ENCODE measurements at places on chromosomes 7 and 10.

GRCh38 chr7:153151766-153152165, 392.2 kb downstream of the ACTR3B start:
- no peak for DNase-seq

- DNase-seq: no peak
These were observed 112.7 kb downstream of the SNX10 start for GRCh38 chr7:26404189-26404996.

DNA sequence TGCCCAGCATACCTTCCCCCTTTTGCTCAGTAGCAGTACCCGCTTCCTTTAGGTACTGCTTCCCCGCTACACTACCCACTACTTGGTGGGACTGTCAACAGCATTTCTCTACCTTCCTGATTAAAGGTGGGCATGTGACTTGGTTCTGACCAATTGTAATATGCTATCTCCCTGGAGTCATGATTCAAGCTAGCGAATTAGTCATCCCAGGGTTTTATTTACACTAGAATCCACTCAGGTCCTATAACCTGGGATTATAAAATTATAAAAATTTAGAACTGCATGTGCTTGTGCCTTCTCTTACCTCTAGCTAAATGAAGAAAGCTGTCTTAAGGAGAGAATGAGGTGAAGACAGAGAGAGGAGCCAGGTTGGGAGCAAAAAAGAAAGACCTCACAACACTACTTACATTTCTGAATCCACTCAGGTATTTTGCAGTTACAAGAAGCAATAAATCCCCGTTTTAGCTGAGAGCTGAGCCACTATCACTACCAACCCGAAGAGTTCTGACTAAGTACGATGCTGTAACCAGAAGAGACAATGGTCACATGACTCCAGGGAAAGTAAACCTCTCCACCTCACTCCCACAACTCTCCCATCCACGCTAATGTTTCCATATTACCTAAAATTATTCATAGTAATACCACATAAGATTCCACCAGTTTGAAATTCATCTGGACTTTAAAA, 9.7 kb downstream of the GBX1 start:
- no peak for DNase-seq

GRCh38 chr10:35843524-35844181, 201.6 kb upstream of the FZD8 start:
- DNase-seq: no peak

GRCh38 chr10:18414061-18414460, 237.3 kb downstream of the NSUN6 start:
- DNase-seq: no peak

DNA sequence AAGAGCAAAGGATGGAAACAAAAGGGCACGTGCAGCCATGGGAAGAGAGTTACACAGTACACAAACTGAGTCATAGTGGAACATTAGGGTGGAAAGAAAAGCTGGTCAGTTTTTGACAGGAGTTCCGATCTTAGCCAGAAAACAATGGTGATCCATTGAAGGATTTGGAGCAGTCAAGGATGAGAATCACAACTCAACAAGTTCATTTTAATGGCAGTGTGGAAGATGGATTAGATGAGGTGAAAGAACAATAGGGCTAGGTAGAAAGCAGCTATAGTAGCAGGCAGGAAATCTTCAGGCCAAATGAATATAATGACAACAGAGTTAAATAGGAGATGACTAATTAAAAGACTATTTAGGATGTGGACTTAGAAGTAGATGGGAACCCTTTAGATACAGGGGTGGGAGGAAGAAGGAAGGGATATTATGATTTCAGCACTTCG, 136.3 kb downstream of the DOCK4 start:
- no peak for DNase-seq

DNA sequence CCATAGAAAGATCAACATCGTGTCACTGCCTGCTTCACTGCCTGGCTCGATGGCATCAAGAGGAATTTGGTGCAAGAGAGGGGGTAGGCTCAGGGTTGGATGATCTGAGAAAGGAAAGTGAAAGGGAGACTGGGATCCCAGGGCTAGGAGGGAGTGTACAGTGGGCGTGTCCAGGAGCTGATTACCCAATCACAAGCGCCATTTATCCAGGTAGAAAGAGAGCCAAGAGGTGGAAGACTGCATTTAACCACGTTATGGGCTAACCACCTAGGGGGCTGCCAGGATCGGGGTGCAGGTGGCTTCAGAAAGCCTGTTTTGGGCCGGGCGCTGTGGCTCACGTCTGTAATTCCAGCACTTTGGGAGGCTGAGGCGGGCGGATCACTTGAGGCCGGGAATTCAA, 10.3 kb downstream of the PODXL start:
- DNase-seq: no peak

DNA sequence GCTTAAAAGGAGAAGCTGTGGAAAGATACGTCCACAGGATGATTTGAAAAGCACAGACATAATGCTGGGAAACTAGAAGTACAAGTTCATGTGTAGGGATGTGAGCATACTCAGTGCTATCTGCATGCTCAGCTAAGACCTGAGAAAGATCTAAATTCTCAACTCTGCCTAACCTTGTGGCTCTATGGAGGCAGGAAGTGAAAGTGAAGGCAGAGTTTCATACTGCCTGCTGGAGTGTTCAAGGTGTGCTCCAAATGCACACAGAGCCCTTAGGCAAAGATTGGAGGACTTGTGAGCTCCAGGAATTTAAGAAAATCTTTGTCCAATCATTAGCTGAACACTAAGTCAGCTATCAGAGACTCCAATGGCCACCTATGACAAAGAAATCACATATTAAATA, 190.9 kb downstream of the RNLS start:
- no peak for DNase-seq

DNA sequence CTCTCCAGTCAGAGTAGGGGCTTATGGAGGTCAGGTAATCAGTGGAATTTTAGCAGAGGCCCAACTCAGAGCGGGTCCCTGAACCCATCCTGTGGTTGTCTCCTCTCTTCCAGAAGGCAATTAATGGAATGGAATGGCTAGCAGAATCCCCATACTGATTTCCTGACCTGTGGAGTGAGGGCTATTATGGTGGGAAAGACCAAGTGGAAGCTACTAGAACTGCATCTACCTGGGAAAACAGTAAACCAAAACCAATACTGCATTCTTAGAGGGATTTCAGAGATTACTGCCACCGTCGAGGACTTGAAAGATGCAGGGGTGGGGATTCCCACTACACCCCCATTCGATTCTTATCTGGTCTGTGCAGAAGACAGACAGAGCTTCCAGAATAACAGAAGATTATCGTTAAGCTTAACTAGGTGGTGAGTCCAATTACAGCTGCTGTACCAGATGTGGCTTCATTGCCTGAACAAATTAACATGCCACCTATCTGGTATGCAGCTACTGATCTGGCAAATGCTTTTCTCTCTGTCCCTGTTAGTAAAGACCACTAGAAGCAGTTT, 73.2 kb downstream of the LMBR1 start:
- DNase-seq: no peak

GRCh38 chr10:79947787-79948424, 999 bp downstream of the SFTPD start:
- DNase-seq: no peak

DNA sequence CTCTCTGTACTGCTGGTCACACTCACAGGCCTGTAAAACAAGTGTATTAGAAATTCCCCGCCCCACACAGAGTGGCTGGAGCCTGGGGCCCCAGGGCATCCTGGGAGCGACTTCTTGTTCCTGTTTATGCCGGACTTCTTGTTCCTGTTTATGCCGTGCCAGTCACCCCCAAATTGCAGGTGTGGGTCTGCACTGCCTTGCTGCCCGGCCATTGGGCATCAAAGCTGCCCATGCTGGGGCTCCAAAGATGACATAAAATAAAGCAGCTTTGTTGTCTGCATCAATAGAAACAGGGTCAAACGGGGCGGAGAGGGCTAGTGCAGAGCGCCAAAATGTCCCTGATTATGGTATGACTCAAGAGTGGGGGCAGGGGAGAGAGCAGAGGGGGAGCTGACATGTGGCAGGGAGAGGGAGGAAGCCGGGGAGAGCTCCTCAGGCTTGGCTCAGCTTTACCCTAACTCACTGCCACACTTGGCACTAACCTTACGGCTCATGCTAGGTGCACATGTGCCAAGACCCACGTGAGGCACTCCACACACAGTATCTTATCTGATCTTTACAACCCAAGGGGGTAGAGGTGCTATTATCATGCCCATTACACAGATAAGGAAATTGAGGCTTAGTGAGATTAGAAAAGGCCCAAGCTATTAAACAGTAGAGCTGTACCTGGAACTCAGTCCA, 98.4 kb downstream of the PIP4K2A start:
- no peak for DNase-seq

- no peak for DNase-seq
These were observed 129.9 kb downstream of the EBF3 start for GRCh38 chr10:129833994-129834739.

DNA sequence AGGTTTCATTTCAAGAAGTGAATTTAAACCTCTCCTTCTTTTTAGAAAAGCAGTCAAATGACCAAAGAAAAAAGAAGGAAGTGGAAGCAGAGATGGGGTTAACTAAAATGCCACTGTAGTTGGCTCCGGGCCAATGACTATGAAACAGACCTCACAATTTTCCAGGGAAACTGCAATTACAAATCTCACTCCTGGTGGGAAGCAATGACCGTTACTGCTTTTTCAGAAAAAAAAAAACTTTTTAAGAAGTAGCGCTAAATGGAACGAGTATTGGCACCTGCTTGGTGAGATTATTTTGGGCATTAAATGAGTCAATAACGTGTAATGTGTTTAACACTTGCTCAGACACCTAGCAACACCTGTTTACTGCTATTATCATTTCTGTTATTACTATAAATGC, 1.2 kb downstream of the SFRP4 start:
- no peak for DNase-seq

GRCh38 chr10:21452203-21452602, 73.3 kb downstream of the SKIDA1 start:
- no peak for DNase-seq

DNA sequence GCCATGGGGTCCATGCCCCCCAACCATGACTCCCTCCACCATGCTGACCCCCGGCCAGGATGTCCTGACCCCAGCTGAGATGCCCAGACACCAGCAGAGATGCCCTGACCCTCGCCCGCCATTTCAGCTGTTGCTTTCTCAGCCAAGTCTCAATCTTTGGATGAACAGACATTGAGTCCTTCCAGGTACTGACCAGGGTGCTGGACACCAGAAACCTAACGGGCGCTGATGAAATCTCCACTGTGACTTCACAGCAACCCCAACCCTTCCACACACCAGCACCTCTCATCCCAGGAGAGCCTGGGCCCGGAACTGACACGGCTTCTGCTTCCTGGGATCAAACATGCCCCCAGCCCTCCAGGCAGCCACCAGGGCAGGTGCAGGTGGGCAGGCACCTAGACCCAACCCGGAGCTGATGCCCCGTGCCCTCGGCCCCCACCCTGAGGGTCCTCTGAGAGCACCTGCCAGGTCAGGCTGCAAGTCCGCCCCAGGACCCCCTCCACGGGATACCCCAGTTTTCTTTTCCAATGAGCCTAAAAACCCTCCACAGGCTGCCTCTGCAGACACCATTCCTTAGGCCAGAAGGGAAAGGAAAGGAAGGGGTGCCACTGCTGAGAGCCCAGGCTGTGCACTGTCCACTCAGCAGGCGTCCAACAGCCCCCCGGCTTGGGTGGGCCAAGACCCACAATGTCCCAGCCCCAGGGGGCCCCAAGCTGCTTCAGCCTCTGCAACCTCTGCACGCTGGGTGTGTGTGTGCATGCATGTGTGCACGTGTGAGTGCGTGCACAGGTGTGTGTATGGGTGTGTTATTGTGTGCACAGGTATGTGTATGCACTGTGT, 43.4 kb upstream of the PDGFA start:
- DNase-seq: no peak

DNA sequence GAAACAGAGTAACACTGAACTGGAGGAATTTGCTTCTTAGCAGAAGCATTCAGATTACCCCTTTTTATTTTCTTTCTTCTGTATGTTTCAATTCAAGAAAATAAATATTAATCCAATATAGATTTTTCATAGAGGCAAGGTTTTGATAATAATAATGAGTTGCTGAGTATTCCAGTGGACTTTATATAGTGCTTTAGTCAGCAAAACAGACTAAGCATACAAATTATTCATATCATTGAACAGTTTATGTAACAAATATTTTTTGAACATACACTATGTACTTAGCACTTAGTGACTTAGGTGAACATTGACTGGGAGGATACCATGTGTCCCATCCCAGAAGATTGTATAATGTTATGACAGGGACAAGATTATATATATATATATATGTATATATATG, 32.0 kb downstream of the PPP1R9A start:
- DNase-seq: no peak

DNA sequence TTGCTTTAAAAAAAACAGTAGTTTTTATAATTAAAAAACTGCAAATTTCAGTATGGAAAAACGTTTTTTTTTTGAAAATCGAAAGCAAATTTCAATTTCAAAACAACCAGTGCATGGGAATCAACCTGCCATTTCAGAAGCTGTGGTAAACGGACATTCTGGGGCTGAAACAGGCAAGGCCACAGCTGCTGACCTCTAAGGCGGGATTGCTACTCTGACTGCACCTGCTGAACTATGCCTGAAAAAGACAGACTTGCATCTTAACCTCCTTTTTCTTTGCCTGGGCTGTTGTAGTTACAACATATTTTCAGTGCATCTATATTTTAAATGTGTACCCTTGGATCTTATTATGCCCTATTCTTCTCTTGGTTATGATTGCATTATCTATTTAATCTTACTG, 303.0 kb upstream of the SP8 start:
- DNase-seq: no peak

DNA sequence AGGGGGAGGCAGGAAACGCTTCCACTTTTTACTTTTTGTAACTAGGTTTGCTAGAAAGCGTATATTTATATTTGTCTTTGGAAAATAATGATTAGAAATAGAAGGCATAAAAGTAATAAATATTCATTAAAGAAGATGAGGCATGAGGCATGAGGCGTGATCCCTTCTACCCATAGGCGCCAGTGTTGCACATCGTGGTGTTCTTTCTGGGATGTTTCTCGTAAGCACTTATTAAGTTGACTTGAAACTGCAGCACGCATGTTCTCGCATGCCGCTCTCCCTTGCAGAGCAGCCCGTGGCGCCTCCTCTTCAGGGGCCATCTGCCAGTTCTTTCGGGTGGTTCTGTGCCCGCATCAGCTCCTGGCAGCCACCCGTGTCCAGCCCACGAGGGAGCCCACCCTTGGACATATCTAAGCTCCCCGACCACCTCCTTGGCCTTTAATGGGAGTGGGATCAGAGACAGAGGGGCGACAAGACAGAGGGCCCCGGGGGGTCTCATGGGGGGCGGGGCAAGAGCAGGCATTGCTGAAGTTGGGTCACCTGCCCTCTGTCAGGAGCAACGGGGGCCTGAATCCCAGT, 28.5 kb upstream of the CSGALNACT2 start:
- no peak for DNase-seq

- no peak for DNase-seq
These were observed 54.6 kb downstream of the BPGM start for GRCh38 chr7:134701272-134701671.

DNA sequence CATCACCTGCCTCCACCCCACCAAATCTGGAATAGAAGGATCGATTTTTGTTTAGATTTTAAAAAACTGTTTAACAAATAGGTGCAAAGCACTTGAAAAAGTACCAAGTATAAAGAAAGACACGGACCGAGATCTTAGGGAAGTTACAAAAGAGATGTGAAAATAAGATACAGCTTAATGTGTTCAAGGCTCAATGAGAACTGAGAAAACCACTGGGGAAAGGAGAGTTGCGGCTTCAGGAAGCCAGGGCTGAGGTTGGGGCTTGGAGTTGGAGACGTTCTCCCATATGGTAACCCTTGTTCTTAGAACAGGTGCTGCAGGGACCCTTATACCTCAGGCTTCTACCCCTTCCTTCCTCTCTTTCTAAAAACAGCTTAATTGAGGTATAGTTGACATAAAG, 140.2 kb downstream of the FANK1 start:
- no peak for DNase-seq

Measured in T-helper 2 cell treated with Interferon-gamma antibody and Interleukin-4, amounts not matched to agents 5 μg/mL and 100 μg/mL, for 36 hours (primary cell).